ENCODE measurements at places on chromosomes 4 and X. TPM values are rescaled to one million over a fixed set of nuclear protein-coding genes. Genes with fewer than 3 reads are reported as not detected.

MAML3 gene
- 10.3 TPM for total RNA-seq

ANKRD17 gene
- total RNA-seq, result 57.5 TPM

CXCL1 gene
- total RNA-seq, result 4.1 TPM

SPIN4 gene
- 9.1 TPM for total RNA-seq

DACH2 gene
- not detected for total RNA-seq

STEEP1 gene
- total RNA-seq, result 19.5 TPM

ITGB1BP2 gene
- total RNA-seq, result 3.0 TPM

PRRG1 gene
- 9.8 TPM for total RNA-seq

CLDN24 gene
- total RNA-seq, result not detected

DNA sequence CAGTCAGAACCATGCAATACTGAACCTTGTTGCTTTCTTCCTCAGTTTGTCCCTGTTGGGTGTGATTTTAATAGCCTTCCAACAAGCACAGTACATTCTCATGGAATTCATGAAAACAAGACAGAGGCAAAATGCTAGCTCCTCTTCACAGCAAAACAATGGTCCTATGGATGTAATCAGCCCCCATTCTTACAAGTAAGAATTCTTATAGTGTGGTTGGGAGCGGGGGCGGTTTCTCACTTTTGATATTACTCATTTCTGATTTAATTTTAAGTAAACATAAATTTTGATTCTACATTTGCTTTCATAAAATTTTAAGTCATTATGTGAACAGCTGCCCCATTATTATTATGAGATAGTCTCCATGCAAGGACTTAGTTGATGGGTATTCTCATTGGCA lies 80.8 kb upstream of the TLR2 start:
- H3K36me3 ChIP-seq, result peaks cover 95% of the 10 kb centered on the region
- H3K4me3 ChIP-seq, result no peak overlapping the region
- H3K27ac ChIP-seq, result no peak overlapping the region
- no peaks in the 10 kb centered on the region for H3K27me3 ChIP-seq

DNA sequence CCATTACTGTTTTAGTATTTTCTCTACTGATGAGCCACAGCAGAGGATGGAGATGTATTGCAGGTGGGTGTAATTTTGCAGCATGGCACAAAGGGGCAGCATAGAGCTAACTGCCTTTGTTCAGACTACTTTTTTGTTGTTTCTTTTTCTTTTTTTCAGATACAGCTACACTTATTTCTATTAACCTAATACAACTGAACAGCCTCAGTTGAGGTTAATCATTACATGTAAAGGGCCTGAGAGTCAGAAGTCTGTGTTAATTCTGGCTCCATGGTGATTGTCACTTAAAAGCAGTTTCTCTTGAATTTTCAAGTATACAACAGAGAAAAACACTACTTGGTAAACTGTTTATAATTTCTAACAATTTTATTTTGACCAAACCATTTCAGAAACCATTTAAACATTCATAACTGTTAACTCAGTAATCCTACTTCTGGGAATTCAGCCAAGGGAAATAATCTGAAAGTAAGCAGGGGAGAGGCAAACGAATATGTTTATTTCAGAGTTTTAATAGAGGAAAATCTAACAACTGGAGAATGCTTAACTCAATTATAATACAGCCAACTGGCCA lies 13.9 kb upstream of the PPEF2 start:
- H3K4me3 ChIP-seq, result no peak overlapping the region
- no peak for DNase-seq
- peaks cover 4% of the 10 kb centered on the region for H3K4me1 ChIP-seq
- H3K27ac ChIP-seq, result no peak overlapping the region
- H3K27me3 ChIP-seq, result no peaks in the 10 kb centered on the region

DNA sequence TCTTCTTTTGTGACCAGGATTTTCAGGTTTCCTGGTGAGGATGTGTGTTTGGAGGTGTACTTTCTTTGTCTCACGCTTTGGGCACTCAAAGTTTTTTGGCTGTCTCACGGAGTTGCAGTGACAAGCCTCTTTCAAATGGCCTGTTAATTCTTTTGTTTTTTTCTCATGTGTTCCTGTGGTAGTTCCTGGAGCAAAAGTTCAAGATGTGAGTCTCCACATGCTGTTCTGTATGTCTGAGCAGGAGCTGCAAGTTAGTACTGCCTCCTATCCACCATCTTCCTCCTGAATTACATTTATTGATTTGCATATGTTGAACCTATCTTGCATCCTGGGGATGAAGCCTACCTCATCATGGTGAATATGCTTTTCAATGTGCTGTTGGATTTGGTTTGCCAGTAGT lies 118.5 kb downstream of the VSIG4 start:
- H3K27ac ChIP-seq, result no peak overlapping the region
- H3K36me3 ChIP-seq, result no peaks in the 10 kb centered on the region
- no peaks in the 10 kb centered on the region for H3K4me1 ChIP-seq
- H3K4me3 ChIP-seq, result no peak overlapping the region
- no peaks in the 10 kb centered on the region for H3K27me3 ChIP-seq

GRCh38 chrX:42664680-42665079 lies 113.3 kb downstream of the PPP1R2C start:
- no peak overlapping the region for H3K4me3 ChIP-seq
- H3K27me3 ChIP-seq, result no peaks in the 10 kb centered on the region
- no peak overlapping the region for H3K27ac ChIP-seq
- no peaks in the 10 kb centered on the region for H3K36me3 ChIP-seq

- no peaks in the 10 kb centered on the region for H3K36me3 ChIP-seq
- H3K27me3 ChIP-seq, result no peaks in the 10 kb centered on the region
- DNase-seq, result no peak
- no peaks in the 10 kb centered on the region for H3K4me1 ChIP-seq
- no peak overlapping the region for H3K27ac ChIP-seq
These were observed 269.3 kb upstream of the AGTR2 start for GRCh38 chrX:115901241-115901640.

DNA sequence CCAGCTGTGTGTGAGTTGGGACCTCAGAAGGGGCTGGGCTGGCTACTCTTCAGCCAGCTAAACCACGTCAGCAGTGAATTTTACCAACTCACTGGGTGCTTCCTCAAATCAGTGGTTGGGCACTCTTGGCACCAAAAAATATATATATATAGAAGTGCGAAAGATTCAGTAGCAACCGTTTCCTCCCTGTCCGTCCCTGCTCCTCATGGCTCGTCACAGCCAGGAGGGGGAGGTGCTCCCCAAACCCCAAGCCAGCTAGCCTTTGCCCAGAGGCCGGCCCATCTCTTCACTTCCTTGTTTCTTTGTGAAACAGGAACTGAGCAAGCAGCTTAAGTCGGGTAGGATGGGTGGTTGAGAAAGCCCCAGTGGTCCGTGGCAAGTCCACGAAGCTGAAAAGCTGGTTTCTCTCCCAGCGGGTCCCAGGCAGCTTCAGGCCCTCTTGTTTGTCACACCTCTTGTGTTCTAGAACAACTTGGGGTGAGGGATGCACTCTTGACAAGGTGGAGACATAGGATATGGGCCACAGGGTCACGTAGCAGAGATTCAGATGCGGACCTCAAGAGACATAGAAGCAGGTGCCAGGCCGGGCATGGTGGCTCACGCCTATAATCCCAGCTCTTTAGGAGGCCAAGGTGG lies 6.8 kb upstream of the SASH3 start:
- no peaks in the 10 kb centered on the region for H3K36me3 ChIP-seq
- no peaks in the 10 kb centered on the region for H3K27me3 ChIP-seq
- no peaks in the 10 kb centered on the region for H3K4me1 ChIP-seq

- no peaks in the 10 kb centered on the region for H3K36me3 ChIP-seq
- DNase-seq, result no peak
- H3K4me1 ChIP-seq, result no peaks in the 10 kb centered on the region
- no peak overlapping the region for H3K4me3 ChIP-seq
- no peaks in the 10 kb centered on the region for H3K27me3 ChIP-seq
These were observed 868.5 kb upstream of the SLIT2 start for GRCh38 chr4:19382993-19383756.

GRCh38 chr4:169690787-169691186 lies 67.0 kb downstream of the HPF1 start:
- no peak overlapping the region for H3K27ac ChIP-seq
- no peak overlapping the region for H3K4me3 ChIP-seq
- no peaks in the 10 kb centered on the region for H3K27me3 ChIP-seq
- H3K36me3 ChIP-seq, result no peaks in the 10 kb centered on the region

DNA sequence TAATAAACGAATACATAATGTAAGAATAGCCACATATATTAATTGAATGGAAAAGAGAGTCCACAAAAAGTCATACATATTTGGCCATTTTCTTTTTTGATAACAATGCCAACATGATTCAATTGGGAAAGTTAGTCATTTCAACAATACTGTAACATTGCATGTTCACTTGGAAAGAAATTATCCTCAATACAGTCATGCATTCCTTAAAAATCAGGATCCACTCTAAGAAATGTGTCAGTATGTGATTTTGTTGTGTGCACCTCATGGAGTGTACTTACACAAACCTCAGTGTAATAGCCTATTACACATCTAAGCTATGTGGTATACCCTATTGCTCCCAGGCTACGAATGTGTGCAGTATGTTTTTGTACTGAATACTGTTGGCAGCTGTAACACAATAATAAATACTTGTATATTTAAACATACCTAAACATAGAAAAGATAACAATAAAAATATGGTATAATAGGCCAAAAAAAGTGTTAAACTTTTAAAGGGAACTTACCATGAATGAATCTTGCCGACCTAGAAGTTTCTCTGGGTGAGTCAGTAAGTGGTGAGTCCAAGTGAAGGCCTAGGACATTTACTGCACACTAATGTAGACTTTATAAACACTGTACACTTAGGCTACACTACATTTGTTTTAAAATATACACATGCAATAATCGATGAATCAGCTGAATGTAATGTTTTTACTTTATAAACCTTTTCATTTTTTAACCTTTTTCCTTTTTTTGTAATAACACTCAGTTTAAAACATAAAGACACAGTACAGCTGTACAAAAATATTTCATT lies 806.8 kb downstream of the PCDH18 start:
- H3K27ac ChIP-seq, result no peak overlapping the region
- H3K36me3 ChIP-seq, result no peaks in the 10 kb centered on the region
- no peak for DNase-seq
- H3K4me3 ChIP-seq, result no peak overlapping the region
- no peaks in the 10 kb centered on the region for H3K4me1 ChIP-seq
- H3K27me3 ChIP-seq, result no peaks in the 10 kb centered on the region

DNA sequence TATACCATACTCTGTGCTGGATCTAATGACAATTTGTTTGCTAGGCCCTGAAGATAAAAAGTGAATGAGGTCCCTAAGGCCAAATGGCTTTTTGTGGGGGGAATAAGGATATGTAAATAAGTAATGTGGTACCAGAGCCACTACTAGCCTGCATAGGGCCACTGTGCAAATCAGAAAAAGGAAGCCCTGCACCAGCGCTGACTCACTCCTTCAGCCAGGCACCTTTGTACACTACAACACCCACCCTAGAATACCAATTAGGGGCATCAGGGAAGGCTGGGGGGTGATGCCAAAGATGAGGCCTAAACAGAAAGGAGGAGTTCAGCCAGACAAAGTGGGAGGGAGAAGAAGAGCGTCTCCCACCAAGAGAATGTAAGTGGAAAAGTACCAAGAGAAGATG lies 122.2 kb downstream of the CAMK2D start:
- no peak overlapping the region for H3K27ac ChIP-seq
- H3K4me1 ChIP-seq, result peaks cover 28% of the 10 kb centered on the region
- H3K4me3 ChIP-seq, result no peak overlapping the region
- DNase-seq, result no peak
- H3K36me3 ChIP-seq, result no peaks in the 10 kb centered on the region
